Nephron progenitor cell (in vitro differentiated cells): ENCODE measurements at places on chromosomes 1 and 21.

DNA sequence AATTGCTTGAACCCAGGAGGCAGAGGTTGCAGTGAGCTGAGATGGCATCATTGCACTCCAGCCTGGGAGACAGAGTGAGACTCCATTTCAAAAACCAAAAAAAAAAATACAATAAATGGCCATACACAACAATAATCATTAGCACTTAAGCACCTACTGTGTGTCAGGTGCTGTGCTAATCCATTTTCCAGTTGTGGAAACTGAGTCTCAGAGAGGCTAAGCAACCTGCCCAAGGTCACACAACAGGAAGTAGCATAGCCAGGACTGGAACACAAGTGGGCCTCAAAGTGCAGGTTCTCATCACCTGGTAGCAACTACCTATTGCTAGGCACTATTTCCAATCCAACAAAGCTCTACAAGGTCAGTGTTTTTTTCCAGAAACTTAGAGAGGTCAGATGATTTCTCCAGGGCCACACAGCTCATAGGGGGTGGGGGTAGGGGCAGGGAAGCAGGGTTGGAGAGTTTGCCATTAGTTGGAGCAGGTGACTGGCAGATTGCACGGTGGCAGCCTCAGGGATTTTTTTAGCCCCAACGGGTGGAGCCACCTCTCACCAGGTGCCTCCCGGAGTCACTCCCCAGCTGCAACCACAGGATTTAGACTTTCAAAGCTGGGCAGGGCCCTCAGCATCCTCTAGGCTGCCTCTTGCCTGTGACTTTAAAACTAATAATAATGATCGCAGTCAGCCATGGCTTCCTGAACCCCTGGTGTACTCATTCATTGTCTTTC is 52.5 kb upstream of the ID3 start:
- DNase-seq, result no peak

- no peak for DNase-seq
Measured at GRCh38 chr21:37917612-37918011, 1.4 kb upstream of the KCNJ6 start.

DNA sequence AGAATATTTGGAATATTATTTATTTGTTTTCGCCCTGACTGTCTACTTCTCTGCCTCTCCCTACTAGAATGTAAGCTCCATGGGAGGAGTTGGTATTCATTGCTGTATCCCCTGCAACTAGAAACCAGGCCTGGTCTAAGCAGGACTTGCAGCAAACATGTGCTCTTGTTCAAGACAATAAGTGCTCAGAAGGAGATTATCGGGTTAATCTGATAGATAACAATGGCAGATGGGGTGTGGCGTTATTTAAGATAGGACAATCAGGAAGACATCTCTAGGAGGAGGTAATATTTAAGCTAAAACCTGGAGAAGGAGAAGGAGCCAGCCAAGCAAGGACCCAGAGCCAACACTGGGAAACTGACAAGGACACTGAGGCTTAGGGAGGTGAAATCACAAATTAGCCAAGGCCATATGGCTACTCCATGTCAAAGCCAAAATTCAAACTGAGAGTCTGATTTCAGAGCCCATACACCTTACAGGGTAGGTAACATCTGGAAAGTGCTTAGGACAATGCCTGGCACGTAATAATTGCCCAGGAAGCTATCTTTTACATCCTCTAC is 41.5 kb downstream of the STYXL2 start:
- DNase-seq, result no peak

DNA sequence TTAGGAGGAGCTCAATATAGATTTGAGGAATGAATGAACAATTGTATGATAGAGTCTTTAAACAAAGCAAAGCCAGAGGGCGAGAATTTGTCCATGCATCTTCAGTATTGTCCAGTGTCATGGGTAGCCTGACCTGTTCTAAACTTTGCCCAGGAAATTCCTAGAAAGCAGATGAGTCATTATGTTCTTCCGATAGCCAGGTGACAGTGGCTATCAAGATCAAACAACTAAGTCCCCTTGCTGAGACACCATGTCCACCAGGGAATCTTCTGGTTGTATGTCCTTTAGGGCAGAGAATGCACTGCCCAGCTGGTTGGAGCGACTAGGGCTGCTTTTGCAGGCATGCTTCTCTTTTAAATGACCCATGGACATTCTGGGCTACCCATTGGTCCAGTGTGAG is 1.8 kb upstream of the SLC26A9 start:
- DNase-seq, result no peak

DNA sequence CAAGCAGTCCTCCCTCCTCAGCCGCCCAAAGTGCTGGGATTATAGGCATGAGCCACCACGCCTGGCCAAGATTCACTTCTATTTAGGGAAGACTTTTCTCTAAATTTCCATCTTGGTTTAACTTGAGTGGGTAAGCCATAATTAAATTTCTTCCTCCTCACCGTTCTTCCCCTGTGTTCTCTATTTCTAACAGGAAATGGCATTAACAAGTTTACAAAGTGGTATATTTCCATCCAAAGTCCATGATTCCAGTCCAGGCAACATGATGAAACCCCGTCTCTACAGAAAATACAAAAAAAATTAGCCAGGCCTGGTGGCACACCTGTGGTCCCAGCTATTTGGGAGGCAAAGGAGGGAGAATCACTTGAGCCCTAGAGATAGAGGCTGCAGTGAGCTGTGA is 92.1 kb downstream of the ZFYVE9 start:
- no peak for DNase-seq

DNA sequence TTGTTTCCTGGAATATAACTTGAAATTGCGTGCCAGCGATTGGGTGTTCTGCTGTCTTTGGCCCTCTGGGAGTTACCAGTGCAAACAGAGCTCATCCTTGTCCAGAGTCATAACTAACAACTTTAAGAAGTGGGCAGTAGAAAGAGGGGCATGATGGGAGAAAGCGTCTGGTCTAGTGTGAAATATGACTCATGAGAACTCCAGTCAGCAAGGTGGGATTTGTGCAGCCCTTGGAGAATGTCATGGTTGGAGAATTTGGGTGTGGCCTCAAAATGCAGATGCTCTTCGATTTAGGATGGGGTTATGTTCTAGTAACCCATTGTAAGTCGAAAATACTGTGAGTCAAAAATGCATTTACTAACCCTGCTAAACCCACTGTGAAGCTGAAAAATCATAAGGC is 12.9 kb downstream of the ATP1B1 start:
- no peak for DNase-seq

DNA sequence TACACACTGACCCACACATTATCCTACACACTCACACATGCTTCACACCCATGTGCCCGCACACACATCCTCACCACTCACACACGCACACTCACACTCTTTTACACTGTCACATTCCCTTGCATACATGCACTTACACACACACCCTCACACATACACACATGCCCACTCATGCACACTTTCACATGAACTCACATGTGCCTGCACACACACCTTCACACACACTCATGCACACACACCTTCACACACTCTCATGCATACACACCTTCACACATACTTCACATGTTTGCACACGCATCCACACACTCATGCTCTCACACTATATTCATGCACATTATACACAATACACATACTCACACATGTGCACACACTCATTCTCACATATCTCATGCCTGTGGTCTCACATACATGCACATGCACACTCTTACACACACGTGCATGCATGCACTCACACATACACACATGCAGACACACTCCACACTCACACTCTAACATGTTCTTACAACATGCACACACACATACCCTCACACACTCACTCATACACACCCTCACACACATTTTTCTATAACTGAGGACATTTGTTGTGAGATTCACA is 42.3 kb downstream of the RXRG start:
- DNase-seq, result no peak

- DNase-seq, result no peak
Measured at GRCh38 chr1:77416692-77417450, 135.1 kb downstream of the AK5 start.

- no peak for DNase-seq
Measured at GRCh38 chr1:181359012-181359411, 124.3 kb upstream of the CACNA1E start.

- peak; percentile 59 for DNase-seq
Measured at GRCh38 chr21:33948096-33948950, 32.7 kb upstream of the ATP5PO start.

- peak; percentile 36 for DNase-seq
Measured at GRCh38 chr1:48019714-48020315, 22.6 kb upstream of the TRABD2B start.
